ENCODE measurements at places on chromosomes 7 and 10.

DNA sequence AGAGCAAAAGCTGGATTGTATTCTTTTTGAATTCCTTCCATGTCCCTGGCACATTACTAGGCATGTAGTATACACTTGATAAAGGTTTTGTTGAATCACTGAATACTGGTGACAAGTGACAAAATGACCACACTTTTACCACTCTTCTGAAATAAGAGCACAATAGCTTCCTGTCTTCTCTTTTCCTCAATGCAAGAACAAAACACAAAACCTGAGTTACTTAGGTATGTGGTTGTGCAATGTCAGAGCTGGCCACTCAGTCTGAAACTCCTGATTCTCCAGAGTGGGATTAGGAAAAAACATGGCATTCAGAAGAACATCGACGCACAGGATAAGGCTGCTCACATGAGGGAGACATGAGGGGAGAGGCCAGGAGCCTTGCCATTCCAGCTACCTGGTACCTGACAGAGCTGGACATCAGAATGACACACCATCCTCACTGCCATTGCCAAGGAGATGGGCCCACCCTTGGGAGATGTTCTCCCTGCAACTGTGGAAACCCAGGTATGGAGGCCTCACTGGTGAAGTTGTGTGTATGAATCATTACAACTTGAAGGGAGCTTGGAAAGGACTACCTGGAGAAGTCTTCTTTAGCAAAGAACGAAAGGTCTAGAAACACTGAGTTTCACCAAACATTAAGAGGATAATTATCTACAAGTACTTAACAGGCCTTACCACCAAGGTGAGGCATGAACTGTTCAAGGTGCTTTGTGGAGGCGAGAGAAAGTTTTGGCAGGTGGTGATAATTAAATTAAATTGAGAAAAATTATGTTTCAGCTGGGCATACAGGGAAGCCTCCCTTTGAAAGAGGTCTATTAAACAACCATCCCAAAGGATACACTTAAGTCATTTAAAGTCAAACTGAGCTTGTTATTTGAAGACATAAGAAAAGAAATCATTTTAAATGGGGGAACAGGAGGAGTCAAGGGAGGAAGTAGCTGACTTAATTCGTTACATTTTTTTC, 246.5 kb upstream of the AOAH start:
- no peak for DNase-seq

GRCh38 chr7:112484671-112485167, 3.9 kb downstream of the LSMEM1 start:
- no peak for DNase-seq

GRCh38 chr7:75951506-75951905, 36.6 kb downstream of the POR start:
- no peak for DNase-seq

- no peak for DNase-seq
These were observed 61.1 kb downstream of the WDFY4 start for GRCh38 chr10:48745662-48746245.

- DNase-seq, result no peak
These were observed 8.5 kb upstream of the PRSS1 start for GRCh38 chr7:142740786-142741185.

All from stimulated activated CD4-positive, alpha-beta T cell treated with anti-CD3 and anti-CD28 coated beads, Interleukin-1b, Interleukin-23, amount 100 ng/mL, for 1 hour (primary cell).